NCI-H510A (cell line): ENCODE measurements at places on chromosomes 4 and X.

- DNase-seq: no peak
These were observed 379.1 kb downstream of the IL1RAPL1 start for GRCh38 chrX:28966331-28966730.

DNA sequence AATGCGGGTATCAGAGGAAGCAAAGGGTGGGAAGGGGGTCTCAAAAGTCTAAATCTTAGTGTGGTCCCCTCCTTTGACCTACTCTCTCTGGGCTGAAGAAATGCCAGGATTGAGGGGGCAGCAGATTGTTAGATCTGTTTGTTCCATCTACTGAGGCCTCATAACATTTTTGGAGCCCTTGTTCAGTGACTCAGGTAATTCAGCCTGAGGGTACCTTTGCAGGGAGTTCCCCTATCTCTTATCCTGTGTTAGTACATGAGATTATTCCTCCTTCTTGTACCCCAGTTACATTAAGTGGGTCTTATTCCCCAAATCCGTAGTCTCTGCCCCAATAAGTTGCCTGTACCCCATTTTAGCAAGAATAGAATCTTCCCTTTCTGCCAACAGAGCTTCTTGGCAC lies 79.0 kb downstream of the RTL9 start:
- DNase-seq: no peak

- DNase-seq: no peak
These were observed 36.3 kb upstream of the ADRA2C start for GRCh38 chr4:3729882-3730226.

GRCh38 chrX:39613997-39614679 lies 483.6 kb downstream of the BCOR start:
- DNase-seq: peak; percentile 30

DNA sequence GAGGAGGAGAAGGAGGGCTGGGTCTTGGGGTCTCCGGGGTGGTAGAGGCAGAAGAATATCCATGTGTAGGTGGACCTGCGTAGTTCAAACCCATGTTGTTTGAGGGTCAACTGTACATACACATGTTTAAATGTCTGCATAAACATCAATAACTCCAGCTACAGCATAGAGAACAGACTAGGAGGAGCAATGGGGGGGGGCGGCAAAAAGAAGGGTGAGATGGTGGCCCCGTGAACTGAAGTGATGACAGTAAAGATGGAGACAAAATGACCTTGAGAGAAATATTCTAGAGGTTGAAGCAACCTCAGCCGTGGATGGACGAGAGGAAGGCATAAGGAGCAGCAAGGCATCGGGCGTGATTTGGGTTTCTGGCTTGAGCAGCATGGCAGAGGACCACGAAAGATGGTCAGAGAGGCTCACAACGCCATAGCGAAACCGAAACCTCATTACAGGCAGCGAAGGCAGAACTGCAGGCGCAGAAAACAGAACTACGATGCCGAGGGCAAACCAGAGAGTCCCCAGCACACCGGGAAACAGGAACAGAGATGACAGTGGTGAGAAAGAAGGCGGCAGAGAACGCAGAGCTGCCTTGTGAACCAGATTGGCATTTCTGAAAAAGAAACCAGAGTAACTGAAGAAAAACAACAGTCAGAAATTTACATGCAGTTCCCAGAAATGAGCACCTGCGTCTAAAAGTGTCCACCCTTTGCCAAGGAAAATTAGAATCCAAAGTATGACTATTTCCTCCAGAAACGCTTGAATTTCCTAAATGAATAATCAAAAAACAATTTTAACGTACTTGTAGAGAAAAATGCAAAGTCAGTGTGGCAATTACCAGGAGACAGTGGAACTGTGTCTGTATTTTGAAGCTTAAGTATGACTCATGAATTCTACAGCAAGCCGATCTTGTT lies 50.3 kb upstream of the ENPP6 start:
- no peak for DNase-seq

DNA sequence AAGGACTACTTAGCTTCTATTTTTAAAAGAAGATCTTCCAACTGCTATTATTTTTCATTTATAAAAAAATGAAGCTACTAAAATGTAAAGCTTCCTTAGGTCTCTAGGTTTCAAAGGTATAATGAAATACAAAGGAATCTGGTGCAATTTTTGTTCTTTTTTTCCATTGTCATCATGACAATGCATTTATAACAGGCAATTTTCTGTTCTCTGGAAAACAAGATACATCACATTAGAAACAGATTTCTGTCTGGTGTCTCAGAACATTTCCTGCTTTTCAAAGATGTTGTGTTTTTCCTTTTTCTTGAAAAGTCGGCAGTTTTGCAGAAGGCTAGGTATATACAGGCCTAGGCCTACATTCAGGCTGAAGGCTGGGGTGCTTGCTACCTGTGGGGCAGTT lies 63.6 kb upstream of the ATP8A1 start:
- DNase-seq: no peak

GRCh38 chrX:15947648-15948317 lies 93.2 kb upstream of the AP1S2 start:
- DNase-seq: no peak

DNA sequence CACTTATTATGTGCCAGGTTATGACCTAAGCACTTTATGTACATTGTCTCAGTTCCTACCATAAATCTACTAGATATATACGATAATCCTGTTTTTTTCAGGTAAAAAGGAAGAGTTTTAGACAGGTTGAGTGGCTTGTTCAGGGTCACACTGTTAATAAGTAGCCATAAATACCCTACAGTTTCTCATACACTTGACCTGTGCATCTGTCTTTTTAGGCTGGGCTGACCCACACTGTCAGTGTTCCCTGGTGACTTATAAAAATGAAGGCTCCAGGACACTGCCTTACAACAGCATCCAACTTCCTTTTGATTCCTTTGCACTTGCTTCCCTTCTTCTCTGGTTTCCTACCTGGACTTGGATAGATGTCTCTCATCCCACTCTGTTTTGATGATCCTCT lies 78.2 kb upstream of the PAQR3 start:
- DNase-seq: no peak

DNA sequence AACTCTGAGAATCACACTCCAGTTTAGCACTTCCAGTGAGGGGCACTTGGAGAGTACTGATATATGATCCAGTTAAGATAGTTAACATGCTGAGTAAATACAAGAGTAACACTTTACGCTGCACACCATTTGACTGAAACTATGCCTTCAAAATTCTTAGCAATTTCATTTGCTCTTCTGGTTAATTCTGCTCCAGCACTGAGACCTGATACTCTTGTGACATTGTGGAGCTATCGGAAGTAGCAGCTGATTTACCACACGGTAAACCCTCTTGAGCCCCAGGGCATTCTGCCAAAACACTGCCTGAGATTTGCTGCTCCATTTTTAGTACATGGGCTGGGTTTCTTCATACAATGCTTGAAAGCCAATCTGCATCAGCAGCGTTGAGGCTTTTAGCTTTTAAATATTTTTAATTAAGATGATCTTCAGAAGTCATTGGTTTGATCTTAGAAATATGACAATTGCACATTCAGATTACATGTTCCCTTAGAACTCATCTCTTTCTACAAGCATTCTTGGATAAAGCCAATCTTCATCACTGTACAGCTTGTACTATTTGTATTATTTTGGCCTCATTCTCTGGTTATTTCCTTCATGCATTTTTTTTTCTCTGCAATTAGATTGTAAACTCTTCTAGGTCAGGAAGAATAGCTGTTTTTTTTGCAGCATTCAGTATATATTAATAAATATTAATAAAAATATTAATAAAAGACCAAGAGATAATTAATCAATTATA lies 67.8 kb upstream of the ETNPPL start:
- peak; percentile 76 for DNase-seq

GRCh38 chr4:38223782-38224236 lies 263.6 kb downstream of the PTTG2 start:
- no peak for DNase-seq

- no peak for DNase-seq
These were observed 494.4 kb downstream of the KCNIP4 start for GRCh38 chr4:21454201-21454600.

GRCh38 chrX:39487166-39487968 lies 610.4 kb downstream of the BCOR start:
- no peak for DNase-seq

- no peak for DNase-seq
These were observed 43.4 kb upstream of the GEMIN8 start for GRCh38 chrX:14073071-14073470.

DNA sequence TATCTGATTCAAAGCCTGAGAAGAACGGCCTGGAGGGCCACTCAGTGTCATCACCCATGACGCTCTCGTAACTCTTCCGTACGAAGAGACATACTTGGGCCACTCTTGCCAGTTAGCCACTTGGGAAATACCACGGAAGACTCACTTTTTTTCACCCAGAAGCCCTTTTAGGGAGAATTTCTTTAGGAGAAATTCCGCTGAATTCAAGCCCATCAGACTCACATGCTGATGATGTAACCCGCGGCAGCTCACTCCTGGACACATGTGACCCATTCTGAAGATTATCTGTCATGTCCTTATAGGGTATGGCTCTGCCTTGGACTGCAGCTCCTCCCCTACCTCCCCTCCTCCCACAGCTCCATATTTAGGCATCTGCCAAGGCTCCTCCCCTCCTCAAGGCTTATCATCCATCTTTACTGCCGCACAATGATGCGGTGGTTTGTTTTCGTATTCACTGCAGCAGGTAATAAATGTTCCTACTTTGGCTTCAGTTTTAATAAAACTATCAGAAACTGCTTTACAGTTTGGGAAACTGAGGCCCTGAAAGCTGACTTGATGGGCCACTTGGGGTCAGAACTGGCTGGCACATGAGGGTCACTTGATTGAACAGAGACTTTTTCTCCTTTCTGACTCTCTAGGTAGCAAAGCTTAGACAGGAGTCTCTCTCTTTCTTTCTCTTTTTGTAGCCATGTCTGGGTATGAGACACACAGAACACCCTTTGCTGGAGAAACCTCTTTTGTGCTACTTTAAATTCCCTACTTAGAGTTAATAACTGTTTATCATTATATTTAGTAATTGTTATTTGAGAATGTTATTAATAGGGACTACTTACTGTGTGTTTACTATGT lies 42.1 kb downstream of the RHOH start:
- DNase-seq: no peak

DNA sequence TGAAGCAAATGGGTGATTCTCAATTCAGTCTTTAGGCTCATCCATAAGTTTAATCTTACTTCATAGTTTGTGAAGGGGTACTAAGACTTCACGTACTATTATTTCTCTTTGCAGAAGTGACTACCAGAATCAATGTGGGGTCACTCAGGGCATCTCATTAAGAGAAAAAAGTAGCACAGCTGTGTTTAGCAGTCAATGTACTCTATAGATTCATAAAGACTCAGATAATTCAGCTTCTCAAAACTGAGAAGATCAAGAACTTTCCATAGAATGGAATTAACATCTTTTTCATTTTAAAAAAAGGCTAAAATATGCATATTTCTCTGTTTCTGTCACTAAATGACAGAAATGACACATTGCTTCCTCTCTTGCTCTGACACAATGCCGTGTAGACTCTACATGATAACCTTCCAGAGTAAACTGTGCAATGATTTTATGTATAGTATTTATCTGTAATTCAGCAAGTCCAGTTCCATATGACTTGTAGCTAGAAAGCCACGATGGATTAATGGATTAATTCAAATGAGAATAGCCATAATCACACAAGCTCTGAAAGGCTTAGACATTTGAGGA lies 20.3 kb upstream of the LSM6 start:
- no peak for DNase-seq

DNA sequence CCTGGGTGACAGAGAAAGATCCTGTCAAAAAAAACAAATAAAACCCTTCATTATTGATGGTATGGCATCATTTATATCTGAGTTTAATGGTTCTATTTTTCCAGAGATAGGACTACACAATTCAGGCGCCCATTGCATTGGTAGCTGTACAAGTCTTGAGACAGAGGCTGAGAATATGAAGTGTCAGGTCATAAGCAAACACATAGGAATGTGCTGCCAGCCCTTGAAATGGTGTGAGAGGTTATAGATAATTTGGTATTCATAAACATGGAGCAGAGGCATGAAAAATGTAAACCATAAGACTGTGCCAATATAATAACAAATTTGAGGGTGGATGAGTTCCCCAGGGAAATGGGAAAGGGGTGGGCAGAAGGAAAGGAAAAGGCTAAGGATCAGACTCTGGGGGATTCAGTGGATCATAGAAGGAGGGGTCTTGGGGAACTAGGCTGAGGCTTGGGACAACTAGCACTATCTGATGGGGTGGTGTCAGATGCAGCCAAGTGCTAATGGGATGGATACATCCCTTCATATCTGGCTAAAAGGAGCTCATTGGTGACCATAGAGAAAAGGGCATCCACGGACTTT lies 50.8 kb downstream of the MAOA start:
- DNase-seq: no peak

GRCh38 chr4:127364911-127365310 lies 267.8 kb upstream of the INTU start:
- no peak for DNase-seq

- DNase-seq: no peak
These were observed 701 bp upstream of the BCOR start for GRCh38 chrX:40098264-40099054.

DNA sequence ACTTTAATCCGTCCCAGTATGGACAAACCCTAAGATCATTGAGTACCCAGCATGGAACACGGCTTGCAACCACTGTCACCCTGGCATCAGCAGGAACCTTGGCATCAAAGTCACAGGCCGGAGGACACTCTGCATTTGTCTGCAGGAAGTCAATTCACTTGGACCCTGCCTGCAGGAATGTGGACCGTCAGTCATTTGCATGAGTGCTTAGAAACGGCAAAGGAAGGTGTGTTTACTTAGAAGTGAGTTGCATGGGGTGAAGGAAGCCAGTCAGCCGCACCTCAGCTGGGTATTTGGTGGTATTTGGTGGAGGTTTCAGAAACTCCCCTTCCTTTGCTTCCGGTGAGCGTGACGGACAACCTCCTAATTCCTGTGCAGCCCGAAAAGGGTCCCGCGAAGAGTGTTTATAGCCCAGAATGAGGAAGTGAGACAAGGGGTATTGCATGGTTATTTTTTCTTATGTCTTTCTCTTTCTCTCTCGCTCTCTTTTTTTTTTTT lies 15.5 kb downstream of the P2RY8 start:
- no peak for DNase-seq

GRCh38 chr4:153785910-153786721 lies 2.8 kb downstream of the SFRP2 start:
- no peak for DNase-seq

GRCh38 chr4:156763511-156763910 lies 208.1 kb downstream of the PDGFC start:
- peak; percentile 4 for DNase-seq

DNA sequence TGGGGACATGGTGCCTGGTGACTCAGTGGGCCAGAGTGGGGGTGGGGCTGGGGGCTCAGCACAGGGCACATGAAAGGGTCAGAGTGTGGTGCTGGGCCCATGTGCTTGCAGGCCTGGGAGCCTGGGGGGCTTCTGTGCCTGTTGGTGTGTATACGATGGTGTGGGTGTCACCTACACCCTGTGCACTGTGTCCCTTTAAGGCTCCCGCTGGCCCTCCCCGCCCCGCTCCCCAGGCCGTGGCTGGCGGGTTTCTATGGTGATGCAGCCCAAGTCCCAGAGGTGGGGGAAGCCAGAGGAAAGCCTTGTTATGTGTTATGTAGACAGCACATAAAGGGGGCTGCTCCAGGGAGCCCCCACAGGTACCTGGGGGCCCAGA lies 5.5 kb downstream of the L1CAM start:
- no peak for DNase-seq

- DNase-seq: no peak
These were observed 287.2 kb downstream of the TENM3 start for GRCh38 chr4:182530451-182530850.

- DNase-seq: no peak
These were observed 167.6 kb downstream of the GC start for GRCh38 chr4:71616168-71616811.
